ENCODE measurements at places on chromosomes 5 and 9.

GRCh38 chr5:169569513-169569912 is 14.1 kb upstream of the SPDL1 start:
- no peak for DNase-seq

DNA sequence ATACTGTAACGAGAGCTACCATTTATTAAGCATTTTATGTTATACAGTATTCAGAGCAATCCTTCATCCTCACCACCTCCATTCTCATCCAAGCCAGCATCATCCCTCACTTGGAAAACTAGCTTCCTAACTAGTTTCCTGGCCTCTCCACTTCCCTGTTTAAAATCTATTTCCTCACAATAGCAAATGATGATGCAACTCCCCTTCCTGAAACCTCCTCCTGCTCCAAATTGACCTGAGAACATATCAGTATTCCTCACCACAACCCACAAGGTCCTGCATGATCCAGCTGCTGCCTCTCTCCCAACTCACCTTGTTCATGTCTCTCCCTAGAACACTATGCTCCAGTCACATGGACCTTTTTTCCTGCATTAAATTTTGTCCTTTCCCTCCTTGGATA is 4.3 kb upstream of the SLC36A2 start:
- DNase-seq = no peak

DNA sequence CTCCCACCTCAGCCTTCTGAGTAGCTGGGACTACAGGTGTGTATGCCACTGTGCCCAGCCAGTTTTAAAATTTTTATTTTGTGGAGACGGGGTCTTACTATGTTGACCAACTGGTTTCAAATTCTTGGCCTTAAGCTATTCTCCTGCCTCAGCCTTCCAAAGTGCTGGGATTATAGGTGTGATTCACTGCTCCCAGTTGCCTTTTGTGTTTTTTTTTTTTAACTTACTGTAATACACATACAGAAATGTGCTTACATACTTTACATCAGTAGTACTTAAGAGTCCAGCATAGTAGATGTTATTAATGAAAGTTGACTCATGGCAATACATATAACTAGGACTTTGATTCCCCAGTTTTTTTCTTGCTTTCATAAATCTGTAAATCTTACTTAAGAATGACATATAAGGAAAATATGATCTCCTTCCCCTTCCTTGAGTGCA is 4.7 kb downstream of the MAN2A1 start:
- peak; percentile 67 for DNase-seq

- no peak for DNase-seq
Measured at GRCh38 chr5:77841616-77842015, 65.5 kb upstream of the TBCA start.

DNA sequence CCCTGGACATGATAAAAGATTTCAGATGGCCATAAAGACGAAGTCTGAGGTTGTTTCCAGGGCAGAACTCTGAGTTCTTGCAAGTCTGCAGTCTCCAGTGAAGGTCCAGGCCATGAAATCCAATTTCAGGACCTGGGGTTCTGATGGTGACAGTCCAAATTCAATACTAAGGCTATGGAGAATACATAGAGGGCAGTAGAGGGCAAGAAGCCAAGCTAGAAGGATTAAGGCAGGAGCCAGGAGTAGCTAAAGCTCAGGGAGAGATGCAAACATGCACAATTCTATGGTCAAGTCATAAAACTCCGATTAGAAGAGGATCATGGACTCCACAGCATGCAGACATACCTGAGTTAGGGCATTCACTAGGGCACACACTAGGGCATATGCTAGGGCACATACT is 11.4 kb downstream of the SLIT3 start:
- no peak for DNase-seq

- no peak for DNase-seq
Measured at GRCh38 chr9:136784249-136784996, 6.7 kb upstream of the TMEM141 start.

GRCh38 chr9:38724754-38725153 is 4.8 kb upstream of the FAM240B start:
- DNase-seq = no peak

DNA sequence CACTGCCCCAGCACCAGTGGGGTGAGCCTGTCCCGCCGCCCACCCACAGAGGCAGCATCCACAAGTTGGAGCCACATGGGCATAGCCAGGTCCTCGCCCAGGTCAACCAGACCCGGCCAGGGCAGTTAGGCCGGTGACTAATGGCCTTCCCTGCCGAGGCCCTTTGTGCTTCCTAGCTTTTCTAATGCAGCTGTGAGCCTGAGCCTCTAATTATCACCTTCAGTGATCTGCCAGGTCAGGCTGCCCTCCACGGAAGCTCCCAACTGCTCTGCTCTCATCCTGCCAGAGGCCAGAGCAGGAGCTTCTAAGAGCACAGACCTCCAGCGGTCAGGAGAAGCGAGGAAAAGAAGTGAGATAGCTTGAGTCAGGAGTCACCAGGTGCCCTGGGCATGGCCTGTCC is 87.1 kb upstream of the PPP1R26 start:
- DNase-seq = no peak

GRCh38 chr9:122016744-122017143 is 76.4 kb downstream of the TTLL11 start:
- no peak for DNase-seq

GRCh38 chr5:151016700-151017099 is 3.7 kb upstream of the GPX3 start:
- DNase-seq = no peak

- no peak for DNase-seq
Measured at GRCh38 chr5:106797996-106798395, 872.7 kb downstream of the EFNA5 start.

GRCh38 chr5:110969502-110969901 is 102.0 kb upstream of the TSLP start:
- DNase-seq = no peak

DNA sequence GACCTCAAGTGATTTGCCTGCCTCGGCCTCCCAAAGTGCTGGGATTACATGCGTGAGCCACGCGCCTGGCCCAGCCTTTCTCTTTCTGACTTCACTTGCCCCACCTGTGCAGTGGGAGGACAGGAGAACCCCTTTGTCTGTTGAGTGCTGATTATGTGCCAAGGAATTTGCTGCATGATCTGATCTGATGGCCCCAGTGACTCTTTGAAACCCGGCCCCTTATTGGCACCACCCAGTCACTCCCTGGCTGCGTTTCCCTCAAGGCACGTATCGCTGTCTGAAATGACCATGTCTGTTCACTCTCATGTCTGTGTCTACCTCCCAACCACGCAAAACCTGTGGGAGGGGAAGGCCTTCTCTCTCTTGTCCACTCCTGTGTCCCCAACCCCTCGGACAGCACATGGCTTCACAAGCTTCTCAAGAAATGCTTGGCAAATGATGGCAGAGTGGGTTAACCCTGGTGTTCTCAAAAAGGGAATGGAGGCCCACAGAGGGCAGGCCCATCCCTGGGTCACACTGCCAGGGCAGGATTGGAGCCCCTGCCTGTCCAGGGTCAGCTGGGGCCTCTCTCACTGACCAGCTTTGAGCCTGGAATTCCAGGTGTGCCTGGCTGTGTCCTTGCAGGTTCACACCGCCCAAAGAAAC is 21.9 kb downstream of the NEK6 start:
- no peak for DNase-seq

DNA sequence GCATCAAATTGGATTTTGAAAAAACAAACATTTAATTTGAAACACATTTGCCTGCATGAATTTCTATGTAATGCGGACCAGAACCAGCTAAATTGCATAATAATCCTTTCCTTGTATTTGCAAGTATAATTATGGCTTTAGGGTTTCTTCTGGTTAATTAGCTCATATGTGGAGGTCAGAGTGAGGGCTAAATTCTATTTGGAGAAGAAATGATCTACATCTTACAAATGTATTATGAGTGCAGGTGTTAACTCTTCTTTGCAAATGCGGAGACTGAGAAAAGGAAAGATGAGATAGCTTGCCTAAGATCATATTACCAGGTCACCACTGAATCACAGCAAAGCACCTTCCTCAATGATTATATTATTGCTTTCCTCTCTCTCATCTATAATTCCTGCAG is 194.7 kb downstream of the CDH9 start:
- DNase-seq = no peak
